Activated T-helper 1 cell treated with anti-CD3 and anti-CD28 coated beads, Interleukin-12 subunit alpha, Interleukin-12 subunit beta, Interleukin-2, Interleukin-4 antibody, amounts not matched to agents 30 ng/mL and 10 ng/mL and 1 ng/mL, durations not matched to agents 14 hours and 24 hours and 36 hours (primary cell): ENCODE measurements at places on chromosomes 6 and 20.

DNA sequence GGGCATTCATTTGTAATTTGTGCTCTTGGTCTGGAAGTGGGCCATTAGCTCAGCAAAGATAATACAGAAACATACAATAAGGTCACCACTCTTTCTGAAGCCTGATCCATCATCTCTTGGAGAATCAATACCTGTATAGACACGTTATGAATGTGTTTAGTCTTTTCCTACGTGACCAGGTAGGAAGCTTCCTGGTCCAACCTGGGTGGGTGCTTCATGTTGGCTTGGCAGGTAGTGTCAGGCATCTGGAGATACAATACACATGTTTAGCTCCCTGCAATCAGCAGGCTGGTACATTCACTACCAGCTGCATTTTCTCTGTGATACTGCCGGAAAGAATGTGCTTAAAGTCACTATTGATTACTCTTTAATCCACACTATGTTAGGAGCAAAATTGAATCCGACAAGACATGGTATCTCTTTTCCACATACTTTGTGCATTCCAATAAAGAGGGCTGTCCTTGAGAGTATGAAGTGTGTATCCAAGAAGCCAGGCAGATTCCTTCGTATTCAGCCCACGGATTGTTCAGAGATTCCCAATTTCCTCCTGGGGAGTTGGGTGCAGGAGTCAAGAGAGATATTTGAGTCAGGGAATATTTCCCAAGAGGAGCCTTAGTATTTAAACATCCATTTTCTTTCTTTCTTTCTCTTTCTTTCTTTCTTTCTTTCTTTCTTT is 49.9 kb upstream of the RANBP9 start:
- no peak for DNase-seq

GRCh38 chr6:93040375-93040774 is 379.0 kb downstream of the EPHA7 start:
- DNase-seq = no peak

- no peak for DNase-seq
Observed at GRCh38 chr6:111150577-111150976, 63.3 kb downstream of the SLC16A10 start.

GRCh38 chr20:22719167-22719591 is 134.8 kb upstream of the FOXA2 start:
- no peak for DNase-seq

DNA sequence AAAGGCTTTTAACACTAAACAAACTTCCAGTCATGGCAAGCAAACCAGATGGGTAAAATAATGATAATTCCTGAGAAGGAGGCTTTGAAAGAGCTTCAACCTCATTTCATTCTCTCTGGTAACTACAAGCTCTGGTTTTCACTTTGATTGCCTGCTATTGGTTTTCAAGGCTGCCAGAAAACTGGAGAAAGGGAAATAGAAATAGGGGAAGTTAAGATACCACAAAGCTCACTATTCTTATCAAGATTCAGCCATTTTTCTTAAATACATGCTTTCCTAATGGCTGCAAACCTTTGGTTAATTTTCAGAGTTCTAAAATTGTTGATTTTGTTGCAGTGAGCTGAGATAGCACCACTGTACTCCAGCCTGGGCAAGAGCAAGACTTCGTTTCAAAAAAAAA is 42.5 kb upstream of the NELFCD start:
- DNase-seq = no peak

- DNase-seq = no peak
Observed at GRCh38 chr6:155377061-155377460, 62.8 kb upstream of the TFB1M start.

DNA sequence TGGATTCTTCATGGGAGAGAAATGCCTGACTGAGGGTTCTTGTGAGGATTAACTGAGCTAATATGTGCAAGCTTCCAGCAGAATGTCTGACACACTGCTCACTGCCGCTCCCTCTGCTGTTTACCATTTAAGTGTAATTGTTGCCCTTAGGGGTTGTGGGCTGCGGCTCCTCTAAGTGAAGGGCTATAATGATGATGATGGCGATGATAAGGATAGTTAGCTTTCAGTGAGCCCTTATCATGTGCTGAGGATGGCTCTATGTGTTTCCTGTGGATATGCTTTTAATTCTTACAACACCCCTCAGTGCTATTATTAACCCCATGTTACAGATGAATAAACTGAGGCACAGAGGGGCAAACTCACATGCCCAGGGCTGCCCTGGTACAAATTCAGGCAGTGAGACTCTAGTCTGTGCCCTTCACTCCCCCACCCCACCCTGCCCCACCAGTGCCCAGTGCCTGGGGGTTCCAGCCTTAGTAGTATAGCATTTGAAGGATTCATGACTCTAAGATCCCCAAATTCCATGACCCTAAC is 33.4 kb downstream of the TGM2 start:
- no peak for DNase-seq

- no peak for DNase-seq
Observed at GRCh38 chr6:126182650-126183311, 157.1 kb upstream of the CENPW start.

DNA sequence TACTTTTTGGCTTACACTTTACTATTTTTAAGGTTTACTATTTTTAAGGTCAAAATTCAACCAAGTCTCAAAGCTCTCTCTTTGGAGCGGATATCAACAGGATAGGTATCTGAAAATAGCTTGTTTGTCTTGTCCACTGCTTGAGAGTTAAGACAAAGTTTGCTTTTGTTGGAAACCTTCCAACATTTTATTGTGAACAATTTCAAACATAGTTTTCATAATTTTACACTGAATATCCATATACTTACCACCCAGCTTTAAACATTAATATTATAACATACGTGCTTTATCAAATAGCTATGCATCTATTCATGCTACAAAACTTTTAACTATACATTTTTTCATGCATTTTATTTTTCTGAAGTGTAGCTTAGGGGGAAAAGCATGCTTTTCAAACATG is 109.9 kb downstream of the FYN start:
- no peak for DNase-seq

DNA sequence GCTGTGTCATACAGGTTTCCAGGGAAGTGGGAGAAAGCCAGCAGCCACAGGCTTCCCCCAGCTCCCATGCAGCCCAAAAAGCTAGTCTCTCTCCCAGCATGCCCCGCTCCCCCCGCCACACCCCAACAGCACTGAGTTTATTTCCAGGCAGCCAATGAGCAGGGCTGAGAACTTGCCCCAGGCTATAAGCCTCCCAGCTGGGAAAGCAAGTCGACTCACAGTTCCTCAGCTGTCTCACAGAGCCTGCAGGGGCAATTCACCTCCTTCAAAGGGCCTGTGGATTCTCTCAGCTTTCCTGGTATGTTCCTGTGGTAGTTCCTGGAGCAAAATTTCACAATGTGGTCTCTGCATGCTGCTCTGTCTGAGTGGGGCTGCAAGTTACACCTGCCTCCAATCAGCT is 34.2 kb downstream of the PAX1 start:
- DNase-seq = no peak

DNA sequence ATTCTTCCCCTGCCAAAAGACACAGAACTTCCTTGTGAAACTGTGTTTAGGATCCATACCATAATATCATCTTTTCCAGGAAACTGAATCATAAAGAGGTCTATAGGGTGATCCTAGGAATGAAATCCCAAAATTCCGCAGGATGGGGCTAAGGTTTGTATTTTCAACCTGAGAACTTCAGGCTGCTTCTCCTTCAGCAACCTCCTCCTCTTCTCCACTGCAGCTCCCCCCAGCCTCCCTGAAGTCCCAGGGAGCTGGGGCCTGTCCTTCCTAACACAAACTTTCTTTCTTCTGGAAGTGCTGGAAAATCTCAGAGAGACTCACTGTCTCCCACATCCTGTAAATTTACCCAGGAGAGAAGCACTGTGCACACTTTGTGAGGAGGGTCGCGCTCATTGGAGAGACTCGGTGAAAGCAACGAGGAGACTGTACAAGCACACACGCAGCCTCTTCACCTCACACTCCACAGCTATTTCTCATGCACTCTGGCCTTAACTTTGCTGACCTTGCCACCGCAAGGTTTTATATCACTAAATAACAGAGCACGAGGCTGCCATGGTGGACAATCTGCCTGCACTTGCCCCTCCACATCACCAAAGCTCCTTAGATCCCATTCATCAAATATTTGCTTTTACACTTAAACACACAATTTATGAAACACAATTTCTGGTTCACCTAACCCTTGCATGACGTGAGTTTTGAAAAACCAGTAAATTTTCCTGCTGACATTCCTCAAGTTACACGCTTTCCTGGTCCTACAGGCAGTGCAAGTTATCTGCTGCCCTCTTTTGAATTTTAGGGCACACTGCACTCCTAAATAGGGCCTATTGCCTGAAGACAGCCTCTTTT is 14.3 kb downstream of the ID4 start:
- no peak for DNase-seq

GRCh38 chr6:123201869-123202372 is 205.9 kb downstream of the CLVS2 start:
- DNase-seq = no peak

GRCh38 chr6:34549026-34549803 is 6.9 kb downstream of the SPDEF start:
- no peak for DNase-seq

DNA sequence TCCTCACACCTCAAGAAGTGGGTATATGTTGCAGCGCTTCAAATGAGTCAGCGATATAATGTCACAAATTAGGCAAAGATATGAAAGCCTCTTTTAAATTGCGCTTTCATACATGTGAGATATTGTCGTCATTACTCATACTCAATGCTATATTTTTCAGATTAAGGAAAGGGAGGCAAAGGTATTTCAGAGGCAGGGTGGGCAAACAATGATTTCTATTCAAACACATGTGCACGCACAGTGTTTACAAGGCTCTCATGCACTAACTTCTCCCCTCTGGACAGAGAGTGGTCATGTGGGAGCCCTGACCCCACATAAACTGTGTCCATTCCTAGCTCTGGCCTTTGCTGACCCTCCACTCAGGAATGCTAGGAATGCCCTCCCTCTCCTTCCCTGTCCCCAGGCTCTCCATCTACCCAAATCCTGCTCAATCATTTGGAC is 112.1 kb upstream of the TMEM170B start:
- no peak for DNase-seq

DNA sequence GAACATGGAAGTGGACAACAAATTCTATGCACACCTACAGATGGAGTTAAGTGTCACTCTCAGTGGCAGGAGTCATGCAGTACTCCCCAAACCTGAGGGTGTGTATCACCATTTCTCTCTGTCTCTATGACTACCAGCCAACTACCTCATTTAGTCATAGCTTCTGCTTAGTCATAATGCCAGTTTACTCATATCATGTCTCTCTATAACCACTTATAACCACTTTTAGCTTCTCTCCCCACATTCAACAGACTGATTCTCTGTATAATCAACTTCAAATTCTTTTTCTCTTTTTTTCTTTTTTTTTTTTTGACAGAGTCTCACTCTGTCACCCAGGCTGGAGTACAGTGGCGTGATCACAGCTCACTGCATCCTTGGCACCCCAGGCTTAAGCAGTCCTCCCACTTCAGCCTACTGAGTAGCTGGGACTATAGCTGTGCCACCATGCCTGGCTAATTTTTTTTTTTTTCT is 13.8 kb upstream of the GTF3C6 start:
- peak; percentile 40 for DNase-seq

- peak; percentile 2 for DNase-seq
Observed at GRCh38 chr6:78910591-78911171, 43.3 kb downstream of the IRAK1BP1 start.

DNA sequence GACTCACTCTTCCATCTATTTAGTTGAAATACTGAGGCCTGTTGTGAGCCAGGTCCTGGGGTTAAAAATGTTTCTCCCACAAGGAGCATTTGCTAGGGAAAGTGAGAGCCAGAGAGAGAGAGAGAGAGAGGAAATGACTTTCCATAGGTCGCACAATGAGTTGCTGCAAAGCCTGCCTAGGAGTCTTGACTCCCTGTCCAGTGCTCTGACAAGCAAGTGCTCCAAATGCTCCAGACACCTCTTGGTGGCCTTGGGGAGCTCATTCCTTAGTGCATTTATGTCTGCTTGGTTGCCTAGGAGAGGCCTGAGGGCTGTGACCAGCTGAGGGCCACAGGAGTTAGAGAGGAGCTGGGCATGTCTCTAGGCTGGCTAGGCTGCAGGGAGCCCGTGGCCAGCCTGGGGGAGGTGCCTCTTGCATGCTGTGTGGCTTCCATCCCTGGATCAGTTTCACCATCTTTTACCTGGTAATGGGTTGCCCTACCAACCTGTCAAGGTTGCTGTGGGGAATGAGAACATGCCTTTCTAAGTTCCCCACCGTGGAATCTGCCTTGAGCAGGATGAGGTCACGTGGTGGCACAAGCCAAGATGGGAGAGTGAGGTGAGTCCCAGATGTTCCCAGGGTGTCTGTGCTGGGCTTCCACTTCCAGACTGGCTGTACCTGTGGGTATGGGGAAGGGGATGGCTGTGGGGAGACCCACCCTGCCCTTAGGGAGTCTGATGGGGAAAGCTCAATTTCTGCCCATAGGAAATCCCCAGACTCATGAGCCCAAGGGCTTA is 105.0 kb downstream of the VEGFA start:
- DNase-seq = no peak

GRCh38 chr6:126204598-126204997 is 135.3 kb upstream of the CENPW start:
- DNase-seq = no peak

DNA sequence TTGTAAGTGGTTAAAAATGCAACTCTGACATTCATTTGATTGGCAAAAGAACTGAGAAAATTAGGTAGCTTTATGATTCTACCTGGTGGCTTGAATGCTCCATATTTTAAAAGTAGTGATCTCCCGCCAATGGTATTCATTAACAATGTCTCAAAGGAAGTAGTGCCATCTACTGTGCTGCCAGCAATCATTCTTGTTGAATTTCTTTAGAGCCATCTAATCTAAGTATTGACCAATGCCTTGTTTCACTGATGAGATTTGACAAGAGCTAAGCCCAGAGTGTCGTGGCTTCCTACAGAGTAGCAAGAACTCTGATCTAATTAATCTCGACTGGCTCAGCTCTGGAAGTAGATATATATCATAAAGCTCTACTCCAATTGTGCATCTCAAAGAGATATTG is 696.7 kb downstream of the C6orf118 start:
- DNase-seq = no peak

- DNase-seq = no peak
Observed at GRCh38 chr6:169172946-169173345, 80.7 kb downstream of the THBS2 start.

- no peak for DNase-seq
Observed at GRCh38 chr20:47117773-47118172, 223.1 kb downstream of the EYA2 start.

DNA sequence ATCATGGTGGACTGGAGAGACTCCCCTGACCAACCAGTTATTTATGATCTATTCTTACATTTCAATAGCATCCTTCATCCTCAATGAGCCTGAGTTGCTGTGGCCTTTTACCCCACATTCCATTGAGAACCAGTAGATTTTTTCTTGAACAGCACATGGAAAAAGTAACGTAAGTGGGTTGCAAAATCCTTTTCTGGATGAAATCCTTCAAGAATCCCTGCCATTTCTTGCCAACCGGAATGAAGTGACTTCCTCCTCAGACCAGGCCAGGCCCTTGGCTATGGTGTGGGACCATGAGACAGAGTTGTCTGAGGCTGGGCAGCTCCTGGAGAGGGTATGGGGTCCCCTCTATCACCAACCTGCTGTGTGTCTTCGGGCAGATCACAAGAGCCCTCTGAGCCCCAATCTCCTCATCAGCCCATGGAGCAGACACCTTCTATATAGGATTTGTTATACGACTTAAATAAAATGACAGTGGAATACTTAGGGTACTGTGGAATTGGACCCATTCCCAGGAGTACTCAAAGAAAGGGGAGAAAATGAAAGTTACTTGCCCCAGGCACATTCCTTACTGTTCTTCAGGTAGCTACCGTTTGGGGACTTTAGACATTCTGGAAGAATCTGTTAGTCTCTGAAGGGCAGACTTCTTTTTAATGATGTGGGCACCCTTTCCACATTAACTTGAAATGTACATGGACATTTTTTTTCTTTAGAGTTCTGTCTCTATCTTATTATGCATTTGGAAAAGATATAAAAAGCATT is 10.9 kb downstream of the EYA2 start:
- no peak for DNase-seq
